Coronary artery (tissue), 2 donors: ENCODE measurements at places on chromosomes 2 and 18.
A peak's percentile ranks its signal among the peaks of the same experiment; 100 is the strongest.

DNA sequence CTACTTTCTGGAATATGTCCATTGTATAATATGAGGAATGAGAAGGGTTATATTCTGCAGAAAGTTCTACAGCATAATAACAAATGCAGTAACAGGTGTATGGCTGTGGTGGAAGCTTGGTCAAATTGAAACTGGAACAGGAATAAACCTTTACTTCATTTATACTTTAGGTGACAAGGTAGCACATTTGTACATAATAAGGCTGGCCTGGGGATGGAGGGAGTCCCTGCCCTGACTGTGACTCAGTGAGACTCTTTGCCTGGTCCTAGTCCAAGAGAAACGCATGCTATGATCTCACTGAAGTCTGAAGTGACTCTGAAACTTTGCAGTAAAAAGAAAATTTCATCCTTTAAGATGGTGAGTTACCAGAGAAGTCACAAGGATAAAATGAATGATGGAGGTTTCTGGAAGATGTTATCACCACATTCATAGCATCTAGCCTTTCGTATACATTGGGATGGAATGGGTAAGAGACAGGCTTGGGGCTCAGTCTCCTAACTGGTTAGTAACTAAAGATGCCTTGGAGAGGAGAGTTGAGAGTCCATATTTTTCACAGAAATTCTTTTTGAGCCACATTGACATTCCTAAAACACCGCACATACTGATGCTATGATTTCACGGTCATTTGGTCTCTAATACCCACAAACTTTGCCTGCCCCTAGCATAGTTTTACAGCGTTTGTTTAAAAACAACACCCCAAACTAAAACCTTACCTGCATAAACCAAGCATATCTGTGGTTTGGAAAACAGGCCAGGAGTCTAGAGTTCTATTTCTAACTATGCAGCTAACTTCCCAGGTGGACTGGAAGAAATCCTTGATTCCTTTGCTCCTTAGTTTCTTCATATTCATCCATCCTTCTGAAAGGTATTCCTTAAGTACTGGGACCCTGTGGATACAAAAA lies 42.4 kb upstream of the NABP1 start:
- DNase-seq: no peak

GRCh38 chr2:22281033-22281432 lies 1103.9 kb upstream of the KLHL29 start:
- no peak for DNase-seq

DNA sequence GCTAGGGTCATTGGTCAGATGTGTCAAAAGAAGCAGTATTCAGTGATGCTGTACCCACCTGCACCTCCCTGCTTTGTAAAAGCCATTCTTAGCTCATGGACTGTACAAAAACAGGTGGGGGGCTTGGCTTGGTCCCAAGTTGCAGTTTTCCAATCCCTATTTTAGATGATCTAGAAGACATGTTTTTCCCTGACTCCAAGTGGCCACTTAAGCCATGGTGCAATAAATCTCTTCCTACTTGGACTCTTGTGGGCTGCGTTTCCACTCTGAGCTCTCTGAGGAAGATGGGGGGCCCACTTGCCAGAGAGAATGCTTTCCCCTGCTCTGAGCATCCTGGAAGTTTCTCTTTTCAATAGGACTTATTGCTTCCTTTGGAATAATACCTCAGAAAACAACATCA lies 57.0 kb upstream of the SPP2 start:
- no peak for DNase-seq

DNA sequence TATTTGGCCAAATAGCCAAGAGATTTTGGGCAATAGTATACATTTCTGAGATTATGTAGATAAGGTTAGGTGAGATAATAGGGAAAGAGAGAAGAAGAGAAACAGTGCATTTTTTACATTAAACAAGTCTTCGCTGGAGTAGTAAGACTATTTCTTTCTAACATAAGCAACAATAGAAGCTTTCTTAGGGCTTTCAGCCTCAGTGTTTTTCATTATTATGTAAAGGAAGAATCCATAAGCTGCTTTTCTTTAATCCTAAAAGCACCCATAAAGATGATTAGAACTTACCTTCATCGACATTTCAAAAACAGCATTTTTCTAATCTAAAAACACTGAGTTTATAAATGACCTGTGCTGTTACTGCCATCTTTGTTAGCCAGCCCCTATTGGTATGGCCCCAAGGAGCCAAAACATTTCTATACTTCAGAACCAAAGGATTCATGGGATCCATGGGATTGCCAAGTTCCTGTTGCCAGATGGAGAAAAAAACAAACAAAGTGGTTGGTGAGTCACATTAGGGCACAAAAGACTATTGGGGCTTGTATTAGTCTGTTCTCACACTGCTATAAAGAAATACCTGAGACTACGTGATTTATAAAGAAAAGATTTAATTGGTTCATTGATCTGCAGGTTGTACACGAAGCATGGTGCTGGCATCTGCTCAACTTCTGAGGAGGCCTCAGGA lies 88.2 kb downstream of the SCG2 start:
- DNase-seq: no peak

DNA sequence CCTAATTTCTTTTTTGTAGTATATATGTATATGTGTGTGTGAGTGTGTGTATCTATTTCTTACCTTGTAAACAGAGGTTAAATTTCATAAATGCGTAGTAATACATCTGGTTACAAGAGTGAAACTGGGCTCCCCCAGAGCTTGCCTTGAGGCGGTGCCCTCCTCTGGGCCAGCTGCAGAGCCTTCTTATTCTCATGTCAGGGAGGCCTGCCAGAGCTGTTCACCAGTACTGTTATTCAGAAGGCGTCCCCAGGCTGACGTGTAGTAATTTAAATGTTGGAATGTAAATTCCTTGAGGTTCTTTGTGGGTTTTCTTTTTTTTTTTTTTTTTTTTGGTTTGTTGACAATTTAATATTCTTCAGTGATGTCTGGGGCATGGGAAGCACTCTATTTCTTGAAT lies 11.2 kb downstream of the COPS8 start:
- no peak for DNase-seq

DNA sequence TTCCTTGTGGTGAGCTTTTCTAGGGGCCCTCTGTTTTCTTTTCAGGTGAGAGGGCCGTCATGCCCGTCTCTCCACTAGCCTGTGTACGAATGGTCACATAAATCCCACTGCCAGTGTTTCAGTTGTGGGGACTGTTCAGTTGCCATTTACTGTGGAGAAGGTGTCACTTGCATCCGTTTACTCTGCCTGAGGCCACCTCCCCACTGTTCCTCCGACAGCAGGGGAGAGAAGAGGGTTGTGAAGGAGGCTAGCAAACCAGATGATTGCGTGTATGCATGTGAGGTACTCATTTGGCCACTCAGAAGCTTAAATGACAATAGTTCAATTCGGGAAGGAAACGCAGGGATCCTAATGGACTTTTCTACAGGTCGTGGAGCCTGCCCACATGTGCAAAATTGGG lies 3.3 kb downstream of the MTCL1 start:
- DNase-seq: no peak

DNA sequence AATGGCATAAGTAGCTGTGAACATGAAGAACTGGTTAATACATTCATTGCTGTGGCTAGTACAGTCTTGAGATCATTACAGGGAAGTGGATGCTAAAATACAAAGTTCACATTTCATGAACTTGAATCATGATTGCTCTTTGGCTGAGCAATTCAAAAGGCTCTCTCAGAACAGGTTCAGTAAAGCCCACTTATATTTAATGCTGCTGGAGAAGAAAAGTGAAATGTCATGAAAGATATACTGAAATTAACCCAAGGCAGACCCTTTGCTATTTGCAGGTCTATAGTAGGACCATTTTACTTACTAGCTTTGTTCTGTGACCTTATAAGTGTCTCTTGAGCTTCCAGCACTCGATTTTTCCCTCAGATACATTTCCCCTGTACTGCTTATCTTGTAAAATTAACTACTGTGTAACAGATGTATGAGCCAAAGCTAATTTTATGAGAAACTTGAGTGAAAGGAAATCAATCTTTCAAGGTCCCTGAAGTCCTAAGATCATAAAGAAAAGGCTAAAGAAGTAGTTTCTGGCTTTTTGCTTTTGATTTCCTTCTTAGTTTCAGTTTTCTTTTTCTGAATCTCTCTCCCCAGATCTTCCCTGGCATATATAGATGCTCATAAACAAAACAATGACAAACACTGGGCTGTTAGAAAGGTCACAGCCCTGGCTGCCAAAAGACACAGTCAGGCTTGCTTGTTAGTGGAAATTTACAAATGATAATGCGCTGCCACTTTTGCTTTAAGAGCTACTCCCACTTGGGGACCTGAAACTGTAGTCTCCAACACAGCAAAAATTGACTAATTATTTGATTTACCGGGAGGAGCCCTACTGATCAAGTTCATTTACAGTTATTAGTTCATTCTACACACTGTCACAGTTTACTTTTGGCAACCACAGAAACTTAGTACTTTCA lies 132.7 kb upstream of the XPO1 start:
- DNase-seq: no peak

DNA sequence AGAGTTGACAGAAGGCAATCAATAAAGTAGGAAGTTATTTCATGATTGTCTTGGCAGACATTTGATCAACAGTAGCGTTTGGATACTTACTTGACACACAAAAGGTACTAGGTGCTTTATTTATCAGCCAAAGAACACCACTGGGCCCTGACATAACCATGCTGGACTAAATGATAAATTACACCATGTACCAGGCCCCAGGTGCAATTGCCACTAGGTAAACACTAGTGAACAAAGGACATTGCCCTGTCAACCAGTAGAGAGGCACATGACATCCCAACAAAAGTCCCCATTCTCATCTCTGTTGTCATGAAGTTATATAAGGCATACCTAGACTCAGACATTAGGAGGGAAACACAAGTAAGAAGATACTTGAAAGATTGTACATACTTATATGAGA lies 747.2 kb downstream of the SATB2 start:
- DNase-seq: no peak

- no peak for DNase-seq
Measured at GRCh38 chr2:30074023-30074422, 72.8 kb upstream of the YPEL5 start.

DNA sequence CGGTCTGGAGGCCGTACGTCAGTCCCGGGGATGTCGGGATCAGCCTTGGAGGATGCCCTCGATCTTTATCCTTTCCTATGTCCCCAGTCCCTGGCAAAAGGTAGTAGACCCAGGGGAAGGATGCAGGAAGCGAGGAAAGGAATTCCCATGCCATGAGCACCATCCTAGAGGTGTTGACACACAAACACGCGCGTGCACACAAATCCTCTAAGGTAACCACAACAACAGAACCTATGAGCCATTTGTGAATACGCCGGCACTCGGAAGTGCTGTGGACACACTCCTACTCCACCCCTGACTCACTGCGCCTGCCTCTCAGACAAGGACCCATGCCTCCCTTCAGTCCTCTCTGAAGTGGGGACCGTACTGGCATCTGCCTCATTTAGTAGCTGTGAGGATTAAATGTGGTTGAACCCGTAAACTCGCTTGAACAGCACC lies 11.3 kb upstream of the MLPH start:
- DNase-seq: no peak

- no peak for DNase-seq
Measured at GRCh38 chr2:46325182-46325928, 28.1 kb downstream of the EPAS1 start.

DNA sequence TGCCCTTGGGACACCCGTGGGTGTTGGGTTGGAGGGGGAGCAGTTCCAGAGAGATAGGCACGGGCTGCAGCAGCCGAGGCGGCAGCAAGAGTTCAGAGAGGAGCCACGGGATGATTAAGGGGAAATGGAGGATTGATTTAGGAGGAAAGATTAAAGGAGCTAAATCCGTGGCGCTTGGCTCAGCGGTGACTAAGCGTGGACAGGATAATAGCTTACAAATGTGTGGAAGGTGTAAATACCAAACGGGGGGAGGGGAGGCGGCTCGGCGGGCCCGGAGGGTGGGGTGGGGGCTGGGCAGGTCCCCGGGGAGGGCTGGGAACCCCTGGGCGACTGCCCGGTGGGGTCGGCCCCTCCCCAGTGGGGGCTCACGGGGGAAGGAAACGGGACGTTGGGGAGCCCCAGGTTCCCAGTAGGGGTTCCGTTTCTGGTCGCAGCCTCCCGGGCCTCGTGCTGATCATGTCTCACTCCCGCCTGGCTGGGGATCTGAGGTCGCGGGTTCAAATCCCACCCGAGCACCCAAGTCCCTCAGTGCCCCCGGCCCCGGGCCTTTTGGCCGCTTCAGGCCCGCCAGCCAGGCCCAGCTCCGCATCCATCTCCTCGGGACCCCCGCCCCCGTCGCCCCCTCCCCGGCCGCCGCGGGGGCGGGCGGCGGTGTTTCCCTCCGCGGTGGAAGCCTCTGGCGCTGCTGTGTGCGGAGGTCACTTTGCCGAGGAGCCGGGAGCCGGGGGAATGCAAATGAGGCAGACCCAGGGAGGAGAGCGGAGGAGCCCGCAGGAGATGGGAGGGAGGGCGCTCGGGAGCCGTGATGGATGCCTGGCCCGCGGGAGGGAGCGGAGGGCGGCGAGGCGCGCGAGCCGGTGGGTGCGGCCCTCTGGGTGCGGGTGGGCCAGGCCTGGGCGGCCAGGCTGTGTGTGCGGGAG lies 8.1 kb downstream of the ASIC4 start:
- DNase-seq: no peak

DNA sequence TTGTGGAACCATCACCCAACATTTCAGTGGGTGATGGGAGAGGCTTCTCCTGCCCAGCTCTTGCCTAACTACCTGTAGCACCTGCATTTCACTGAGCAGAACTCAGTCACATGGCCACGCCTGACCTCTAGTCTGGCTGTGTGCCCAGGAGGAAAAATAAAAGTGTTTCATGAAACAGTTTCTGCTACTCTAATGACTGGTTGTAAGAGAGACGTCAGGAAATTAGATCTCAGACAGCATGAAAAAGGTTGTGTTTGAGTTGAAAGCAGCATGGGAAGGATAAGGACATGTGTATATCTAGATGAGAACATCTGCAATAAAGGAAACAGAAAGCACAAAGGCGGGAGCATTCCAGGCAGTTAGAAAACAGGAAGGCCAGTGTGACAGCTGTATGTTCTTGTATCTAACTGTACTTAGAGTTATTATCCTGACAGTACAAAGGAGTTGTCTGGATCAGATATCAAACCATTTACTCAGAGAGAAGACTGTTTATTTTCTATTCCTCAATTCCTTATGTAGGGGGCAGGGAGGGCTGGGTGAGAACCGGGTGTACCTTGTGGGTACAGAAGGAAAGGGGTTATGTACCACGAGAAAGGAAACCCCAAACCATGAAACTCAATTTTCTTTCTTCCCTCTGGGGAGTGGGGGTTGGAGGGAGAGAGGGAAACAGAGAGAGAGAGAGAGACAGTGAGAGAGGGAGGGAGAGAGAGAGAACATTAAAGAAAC lies 307.4 kb upstream of the VWC2L start:
- DNase-seq: no peak

- no peak for DNase-seq
Measured at GRCh38 chr2:241849616-241850543, 8.8 kb downstream of the PDCD1 start.

GRCh38 chr18:65768120-65768778 lies 17.4 kb downstream of the CDH7 start:
- no peak for DNase-seq

DNA sequence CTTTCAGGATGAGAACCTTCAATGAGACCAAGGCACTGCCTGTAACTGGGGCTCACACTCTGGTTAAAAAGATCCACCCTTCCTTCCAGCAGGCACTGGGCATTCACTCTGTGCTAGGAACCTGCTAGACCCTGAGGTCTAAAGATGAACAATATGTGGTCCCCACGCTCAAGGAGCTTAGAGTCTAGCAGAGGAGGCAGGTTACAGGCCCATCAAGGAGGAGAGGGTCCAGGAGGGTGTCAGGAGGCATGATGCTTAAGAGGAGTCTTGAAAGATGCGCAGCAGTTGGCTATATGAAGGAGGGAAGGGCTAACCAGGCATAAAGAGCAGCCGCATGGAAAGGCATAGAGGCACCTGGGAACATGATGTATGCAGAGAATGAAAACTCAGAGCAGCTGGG lies 4.5 kb downstream of the ANKRD53 start:
- peak; percentile 53 for DNase-seq

GRCh38 chr2:69615969-69616368 lies 27.6 kb downstream of the AAK1 start:
- no peak for DNase-seq
